Hematopoietic multipotent progenitor cell treated with erythropoietin and hydrocortisone succinate and interleukin-3 and kit ligand, for 8 days (in vitro differentiated cells): ENCODE measurements at places on chromosomes 6 and 20.

GRCh38 chr20:10465135-10465534, 30.0 kb downstream of the SLX4IP start:
- DNase-seq, result no peak

DNA sequence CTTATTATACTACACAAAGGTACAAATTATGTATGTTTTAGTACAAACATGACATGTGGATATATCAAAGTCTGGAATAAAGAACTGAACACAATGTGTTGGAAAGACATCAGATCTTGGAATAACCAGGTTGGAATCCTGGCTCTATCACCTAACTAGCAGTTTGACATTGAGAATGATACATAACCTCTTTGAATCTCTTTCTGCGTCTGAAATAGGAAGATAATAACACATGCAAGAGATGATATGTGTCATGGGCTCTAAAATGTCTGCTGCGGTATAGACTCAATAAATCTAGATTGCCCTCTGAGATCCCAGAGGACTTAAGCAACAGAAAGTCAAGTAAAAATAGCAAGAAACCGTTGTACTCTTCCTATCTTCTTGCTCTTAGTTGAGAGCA, 66.8 kb upstream of the CCN2 start:
- DNase-seq, result no peak

DNA sequence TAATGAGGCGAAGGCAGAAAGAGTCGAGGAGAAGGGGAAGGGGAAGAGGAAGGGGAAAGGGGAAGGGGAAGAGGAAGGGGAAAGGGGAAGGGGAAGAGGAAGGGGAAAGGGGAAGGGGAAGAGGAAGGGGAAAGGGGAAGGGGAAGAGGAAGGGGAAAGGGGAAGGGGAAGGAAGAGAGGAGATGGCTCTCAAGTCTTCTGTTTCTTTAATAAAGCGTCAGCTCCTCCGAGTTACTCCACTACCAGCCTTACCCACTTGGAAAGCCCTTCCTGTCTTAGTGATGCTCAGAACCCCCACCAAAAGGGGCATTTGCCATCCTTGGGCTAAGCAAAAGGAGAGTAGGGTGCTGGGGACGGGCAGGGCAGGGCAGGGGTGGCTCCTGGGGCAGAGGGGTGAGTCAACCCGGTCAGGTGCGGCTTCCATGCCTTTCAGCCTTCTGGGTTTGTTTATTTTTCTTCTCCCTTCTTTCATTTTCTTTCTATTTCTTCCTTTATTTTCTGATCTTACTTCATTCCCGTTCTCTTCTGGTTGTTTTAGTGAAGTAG, 476 bp upstream of the CLIC5 start:
- no peak for DNase-seq

DNA sequence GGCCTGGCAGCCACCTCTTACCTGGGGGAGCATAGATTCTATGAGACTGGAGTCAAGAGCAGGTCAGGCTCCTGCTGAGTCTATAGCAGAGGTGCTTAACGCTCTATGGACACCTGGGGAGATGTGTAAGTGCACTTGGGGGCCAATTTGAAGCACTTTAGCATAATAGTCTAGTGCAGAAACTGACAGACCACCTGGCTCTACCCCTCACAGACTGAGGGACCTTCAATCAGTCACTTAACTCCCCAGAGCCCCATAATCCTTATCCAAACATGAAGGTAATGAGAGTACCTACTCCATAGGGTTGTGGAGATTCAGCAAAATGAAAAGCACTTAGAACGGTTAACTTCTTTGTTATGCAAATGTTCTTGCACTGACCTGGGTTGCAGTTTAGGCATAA, 87.3 kb upstream of the SLC22A16 start:
- no peak for DNase-seq

GRCh38 chr20:37411408-37412219, 65.7 kb downstream of the SRC start:
- DNase-seq, result no peak

DNA sequence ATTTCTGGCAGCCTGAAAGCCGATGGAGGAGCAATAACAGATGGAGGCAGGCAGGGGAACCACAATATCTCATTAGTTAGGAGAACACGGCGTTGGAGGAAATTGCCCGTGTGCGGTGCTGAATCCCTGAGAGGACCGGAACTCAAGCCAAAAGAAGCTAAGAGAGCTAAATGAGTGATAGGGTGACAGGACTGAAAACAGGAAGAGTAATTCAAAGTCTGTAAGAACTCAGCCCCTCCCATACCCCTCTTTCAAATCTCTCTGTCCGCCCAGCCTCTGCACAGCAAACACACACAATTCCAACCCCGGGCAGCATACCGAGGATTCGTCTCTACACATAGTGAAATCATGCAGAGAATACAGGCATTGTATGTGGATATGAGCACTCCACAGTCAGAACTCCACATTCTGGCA, 2.6 kb upstream of the IPCEF1 start:
- DNase-seq, result no peak

DNA sequence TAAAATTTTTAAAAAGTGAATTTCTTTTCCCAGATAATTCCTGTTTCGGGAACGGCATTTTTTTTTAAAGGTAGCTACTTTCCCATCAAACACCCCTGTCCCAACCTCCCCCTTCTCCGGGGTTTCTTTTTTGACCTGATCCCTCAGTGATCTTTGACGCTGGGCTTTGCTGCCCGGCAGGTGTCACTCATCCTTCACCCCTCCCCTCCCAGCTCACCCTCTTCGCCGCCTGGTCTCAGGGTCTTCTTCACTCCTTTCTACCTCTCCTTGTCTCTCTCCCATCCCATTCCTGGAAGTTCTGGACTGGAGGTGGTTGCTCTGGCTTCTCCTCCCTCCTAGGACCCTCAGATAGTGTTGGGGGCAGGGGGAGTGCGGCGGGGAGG, 329 bp upstream of the GPR6 start:
- no peak for DNase-seq

GRCh38 chr20:32040142-32040953, 11.7 kb upstream of the HCK start:
- DNase-seq, result no peak

DNA sequence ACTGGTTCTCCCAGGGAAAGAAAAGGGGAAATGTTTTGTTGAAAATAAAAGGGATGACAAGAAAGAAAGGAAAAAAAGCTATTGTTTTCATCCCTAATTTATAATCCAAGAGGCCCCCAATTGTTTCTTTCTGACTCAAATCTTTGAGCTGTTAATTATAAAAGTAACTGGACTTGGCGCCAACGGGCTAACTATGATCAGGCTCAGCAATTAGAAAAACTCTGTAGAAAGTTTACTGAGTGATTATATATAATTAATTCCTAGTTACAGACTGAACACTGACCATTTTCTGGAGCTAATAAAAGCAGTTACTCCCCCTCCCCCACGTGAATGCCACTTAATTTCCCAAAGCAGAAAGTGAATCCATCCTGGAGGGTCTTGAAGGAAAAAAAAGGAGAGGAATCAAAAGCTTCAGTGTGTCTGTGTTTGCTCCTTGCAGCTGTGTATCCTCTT, 3.2 kb downstream of the ZMYND8 start:
- DNase-seq, result no peak

DNA sequence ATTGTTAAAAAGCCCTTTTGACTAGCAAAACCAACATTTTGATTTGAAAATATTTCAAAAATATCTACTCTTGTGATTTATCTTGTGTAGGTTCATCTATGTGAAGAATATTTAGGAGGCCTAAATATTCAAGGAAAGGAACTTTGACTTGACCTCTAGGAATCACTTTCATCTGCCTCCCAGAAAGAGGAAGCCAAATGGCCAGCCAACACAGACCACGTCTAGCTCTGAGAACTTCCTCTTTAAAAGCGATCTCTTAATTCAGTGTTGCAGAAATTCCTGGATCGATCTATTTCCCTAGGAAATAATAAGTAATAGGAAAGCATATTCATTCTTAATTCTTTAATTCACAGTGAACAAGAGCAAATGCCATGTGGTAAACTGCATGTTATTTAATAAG, 9.6 kb upstream of the MOXD1 start:
- no peak for DNase-seq

- DNase-seq, result no peak
Measured at GRCh38 chr20:47099825-47100441, 205.3 kb downstream of the EYA2 start.

DNA sequence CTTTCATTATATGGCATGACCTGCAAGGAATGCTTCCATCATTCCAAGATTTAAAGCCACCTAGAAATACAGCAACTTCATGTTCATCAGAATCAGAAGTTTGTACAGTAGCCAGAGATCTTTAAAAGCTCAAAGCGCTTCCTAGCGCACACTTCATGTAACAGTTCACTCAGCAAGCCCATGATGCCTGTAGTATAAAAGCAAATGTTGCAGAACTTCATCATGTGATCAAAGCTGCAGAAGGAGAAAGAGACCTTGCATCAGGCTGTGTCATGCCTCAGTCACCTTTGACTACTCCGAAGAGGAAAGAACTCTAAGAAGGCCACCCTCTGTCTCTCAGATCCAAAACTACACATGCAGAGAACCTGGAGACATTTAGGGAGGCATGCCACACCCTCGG, 78.5 kb downstream of the AGPAT4 start:
- no peak for DNase-seq

GRCh38 chr6:73739096-73739495, 43.1 kb downstream of the CD109 start:
- peak; percentile 74 for DNase-seq

DNA sequence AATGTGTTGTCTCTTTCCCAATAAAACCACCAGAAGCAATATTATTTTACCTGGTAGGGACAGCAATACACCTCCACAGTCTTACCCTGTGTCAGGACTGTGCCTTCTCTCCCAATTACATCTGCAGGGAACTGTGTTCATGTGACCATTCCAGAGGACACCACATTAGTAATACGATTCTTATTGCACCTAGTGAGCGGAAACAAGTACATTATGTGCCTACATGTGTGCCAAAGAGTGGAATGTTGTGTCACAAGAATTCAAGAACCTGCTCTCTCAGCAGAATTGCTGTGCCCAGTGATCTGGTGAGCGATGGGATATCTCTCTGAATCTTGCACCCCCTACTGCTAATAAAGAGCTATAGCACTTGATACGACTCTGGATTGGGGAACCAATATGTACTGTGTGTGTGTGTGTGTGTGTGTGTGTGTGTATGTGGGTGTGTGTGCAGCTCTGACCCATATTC, 57.4 kb upstream of the FOXC1 start:
- peak; percentile 7 for DNase-seq

DNA sequence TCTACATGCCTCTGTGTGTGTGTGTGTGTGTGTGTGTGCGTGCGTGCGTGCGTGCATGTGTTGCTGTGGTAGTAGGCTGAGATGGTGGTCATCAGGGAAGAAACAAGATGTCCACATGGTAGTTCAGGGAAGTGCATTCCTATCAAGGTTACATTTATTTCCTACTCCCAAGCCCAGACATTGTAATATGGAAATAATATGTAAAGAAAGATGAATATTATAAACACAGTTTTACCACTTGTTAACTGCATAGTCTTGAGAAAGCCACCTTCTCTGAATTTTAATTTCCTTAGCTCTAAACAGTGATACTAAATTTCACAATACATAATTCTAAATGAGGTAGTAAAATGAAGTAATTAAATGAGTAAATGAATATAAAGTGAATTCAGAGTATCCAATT, 14.0 kb downstream of the MEI4 start:
- DNase-seq, result no peak

DNA sequence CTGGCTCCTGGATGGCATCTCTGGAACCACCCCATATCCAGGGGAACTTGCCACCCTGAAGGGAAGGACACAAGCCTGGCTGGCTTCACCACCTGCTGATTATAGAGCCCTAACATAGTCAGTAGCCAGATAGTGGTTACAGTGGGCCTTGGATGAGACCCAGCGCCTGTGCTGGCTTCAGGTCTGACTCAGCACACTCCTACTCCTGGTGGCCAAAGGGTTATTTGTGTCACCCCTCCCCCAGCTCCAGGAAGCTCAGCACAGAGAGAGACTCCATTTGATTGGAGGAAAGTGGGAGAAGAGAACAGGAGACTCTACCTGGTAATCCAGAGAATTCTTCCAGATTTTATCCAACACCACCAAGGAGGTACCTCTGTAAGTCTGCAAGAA, 12.8 kb downstream of the SNX14 start:
- peak; percentile 75 for DNase-seq

GRCh38 chr6:166824880-166825250, 131.5 kb downstream of the RNASET2 start:
- no peak for DNase-seq

- DNase-seq, result no peak
Measured at GRCh38 chr20:44536175-44536574, 14.3 kb upstream of the SERINC3 start.

DNA sequence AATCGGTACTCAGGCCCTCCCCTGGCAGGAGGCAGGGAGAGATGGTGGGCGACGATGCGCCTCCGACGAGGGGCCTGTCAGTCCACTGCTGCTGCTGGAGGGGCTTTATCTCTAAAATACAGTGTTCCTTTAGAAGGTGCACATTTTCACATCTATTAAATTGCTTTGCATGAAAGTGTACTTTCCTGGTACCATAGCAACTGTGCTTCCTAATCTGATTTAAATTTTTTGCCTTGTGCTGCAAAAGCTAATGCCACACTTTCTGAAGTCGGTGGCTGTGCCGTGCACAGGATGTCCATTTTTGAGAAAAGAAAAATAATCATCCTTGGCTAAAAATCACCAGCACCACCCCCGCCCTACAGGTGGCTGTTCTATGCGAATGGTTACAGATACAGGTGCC, 262.0 kb upstream of the CDH4 start:
- no peak for DNase-seq

DNA sequence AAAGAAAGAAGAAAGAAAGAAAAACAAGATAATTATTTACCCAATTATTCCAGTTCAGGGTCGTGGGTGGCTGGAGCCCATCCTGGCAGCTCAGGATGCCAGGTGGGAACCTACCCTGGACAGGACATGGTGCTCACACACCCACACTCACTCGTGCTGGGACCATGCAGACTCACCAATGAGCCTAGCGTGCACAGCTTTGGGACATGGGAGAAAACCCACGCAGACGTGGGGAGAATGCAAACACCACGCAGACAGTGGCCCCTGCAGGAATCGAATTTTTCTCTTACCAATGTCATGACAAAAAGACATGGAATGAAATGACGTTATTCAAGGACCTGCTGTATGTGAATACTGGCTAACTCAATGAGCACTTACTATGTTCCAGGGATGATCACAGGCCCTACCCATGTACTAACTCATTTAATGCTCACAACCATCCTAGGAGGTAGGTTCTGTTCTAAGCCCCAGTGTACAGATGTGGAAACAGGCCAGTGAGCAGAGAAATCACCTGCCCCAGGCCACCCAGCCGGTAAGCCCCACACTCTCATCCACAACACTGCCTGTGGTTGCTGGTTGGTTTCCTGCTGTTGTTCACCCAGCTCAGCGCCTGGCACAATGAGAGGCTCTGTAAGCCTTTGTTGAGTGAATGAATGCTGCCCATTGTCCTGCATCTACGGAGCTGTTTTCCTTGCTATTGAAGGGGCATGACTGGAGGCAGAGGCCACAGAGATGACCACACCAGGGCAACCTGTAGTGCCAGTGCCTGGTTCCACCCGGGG, 6.8 kb upstream of the PI16 start:
- no peak for DNase-seq

GRCh38 chr6:131129689-131130553, 5.3 kb upstream of the AKAP7 start:
- DNase-seq, result no peak
